HAP-1 (cell line): ENCODE measurements at places on chromosomes 12 and 14.
A peak's percentile ranks its signal among the peaks of the same experiment; 100 is the strongest.

DNA sequence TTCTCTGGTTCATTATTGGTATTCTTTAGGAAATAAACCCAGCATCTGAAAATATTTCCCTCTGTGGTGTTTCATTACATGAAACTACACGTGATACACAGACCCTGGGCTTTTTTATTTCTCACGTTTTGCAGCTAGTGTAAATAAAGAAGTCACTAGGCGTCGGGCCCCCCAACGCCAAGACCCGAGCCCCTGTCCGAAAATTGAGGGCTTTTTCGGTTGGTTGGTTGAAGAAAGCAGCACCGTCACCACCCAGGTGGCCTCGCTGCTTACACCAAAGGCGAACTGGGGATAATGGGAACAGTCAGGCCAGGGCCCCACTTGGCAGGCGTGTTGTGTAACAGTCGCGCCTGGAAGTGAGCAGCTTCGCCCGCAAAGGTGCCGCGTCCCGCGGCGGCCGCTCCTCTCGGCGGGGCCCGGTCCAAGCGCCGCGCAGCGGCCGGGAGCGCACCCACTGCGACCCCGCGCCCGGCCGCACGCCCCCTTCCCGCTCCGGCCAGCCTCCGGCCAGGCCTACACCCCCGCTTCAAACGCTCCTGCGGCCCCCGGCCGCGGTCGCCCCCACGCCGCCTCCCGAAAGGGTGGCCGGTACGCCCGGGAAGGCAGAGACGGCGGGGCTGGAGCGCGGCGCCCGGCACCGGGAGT is 1.2 kb downstream of the DUSP16 start:
- DNase-seq: peak; percentile 59

DNA sequence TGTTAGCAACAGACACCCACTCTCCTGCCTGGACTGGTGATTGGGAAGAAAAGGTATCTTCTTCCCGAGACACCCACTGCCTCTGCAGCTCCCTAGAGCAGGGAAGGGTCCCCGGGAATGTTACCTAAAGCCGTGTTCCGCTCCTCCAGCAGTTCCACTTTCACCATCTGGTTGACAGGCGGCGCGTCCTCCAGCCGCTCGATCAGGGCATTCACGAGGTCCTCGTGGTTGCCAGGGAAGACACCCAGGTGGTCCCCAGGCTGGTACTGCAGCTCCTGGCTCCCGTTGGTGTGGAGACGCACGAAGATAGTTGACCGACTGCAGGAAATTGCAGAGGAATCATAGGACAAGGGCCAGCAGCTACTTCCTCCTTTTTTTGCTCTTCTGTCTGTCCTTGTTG is 44.2 kb upstream of the FBXO21 start:
- no peak for DNase-seq

GRCh38 chr14:76909266-76909665 is 83.1 kb downstream of the LRRC74A start:
- DNase-seq: no peak

DNA sequence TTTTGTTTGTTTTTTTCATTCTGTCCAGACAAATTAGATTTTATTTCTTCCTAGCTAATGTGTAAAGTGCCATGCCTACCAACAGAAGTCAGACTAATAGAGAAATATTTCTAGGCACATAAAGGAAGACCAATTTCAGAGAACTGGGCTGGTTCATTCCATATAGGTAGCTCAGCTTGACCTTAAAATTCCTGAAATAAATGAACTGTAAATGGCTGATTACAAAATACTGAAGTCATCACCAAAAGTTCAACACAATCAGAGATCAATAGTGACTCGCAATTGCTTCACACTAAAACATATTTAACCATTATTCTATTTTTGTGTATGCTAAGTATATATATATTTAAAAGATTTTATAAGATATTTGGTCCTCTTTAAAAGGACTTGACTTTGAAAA is 34.2 kb downstream of the PTPRB start:
- DNase-seq: no peak

DNA sequence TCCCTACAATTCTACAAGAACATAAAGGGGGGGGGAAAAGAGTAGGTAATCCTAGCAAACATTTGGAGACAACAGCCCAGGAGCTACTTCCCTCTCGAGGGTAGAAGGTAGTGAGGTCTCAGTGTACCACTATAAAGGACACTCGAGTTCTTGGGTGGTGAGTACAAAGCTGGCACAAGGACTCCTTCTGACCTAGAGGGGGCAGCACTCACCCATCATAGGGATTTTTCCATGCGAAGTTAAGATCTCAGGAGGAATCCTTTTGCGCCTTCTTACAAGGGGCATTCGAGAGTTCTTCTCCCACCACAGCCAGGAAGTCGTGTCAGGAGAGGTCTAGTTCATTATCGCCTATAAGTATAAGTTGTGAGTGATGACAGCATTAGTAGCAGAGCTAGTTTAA is 200.2 kb upstream of the RBM19 start:
- peak; percentile 72 for DNase-seq

DNA sequence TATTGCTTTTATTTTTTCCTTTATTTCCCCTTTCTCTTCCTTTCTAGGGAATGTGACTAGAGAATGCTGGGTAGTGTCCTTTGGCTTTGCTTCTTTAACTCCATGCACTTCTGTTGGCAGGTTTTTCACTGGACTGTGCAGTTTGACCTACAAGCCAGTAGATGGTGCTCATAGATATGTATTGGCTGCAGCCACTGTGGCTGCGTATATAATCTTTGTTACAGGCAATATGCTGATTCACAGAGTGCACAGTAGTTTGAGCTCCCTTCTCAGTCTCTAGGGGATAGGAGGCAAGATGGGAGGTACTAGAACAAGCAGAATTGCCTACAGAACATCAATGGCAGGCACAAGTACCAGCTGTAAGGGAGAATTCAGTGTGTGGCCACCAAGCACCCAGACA is 503.5 kb downstream of the LRFN5 start:
- DNase-seq: peak; percentile 30

DNA sequence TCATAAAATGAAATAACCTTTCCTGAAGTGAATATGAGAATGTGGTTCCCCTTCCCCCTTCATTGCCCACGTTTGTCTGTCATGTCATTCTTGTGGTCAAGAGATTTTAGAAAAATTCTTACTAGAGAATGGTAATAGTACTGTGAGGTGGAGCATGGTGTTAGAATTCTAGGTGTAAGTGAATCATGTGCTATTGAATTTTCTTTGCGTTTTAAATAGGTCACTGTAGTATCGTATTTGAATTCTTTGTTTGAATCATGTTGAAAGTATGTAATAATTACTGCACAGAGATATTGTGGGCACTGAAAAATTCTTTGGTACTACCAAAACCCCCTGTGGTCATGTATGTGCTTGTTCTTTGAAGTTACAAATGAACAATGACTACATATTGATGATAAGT is 49.9 kb downstream of the FUT8 start:
- DNase-seq: no peak
